Osteocyte (in vitro differentiated cells): ENCODE measurements at places on chromosomes 2 and 18.

DNA sequence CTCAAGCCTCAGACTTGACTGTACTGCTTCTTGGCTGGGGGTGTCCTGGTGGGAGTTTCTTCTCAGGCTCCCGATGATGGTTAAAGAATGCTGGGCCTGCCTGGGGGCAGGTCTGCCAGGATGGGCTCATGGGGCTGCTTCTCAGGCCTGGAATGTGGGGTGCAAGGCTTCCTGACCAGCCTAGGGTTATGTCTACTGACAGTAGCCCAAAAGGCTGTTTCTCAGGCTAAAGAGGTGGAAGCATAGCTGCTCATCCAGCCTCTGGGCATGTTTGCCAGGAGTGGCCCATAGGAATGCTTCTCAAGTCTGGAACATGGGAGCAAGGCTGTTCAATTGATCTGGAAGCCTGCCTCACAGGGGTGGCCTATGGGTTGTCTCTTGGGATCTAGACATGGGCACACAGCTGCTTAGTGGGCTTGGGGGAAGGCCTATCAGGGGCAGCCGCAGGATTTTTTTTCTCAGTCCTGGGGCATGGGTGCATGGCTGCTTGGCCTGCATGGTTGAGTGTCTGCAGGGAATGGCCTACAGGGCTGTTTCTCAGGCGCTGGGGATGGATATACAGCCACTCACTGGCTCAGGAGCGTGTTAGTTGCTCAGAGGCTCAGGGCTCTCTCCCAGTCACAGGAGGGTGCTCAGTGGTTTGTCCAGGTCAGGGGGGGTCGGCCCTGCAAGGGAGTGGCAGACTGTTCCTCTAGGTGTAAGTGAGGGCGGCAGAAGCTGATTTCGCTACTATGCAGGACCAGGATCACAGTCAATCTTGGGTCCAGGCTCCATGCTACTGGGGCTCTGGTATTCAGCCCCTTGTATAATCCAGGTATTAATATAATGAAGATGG lies 617.3 kb upstream of the REG3G start:
- DNase-seq = no peak

DNA sequence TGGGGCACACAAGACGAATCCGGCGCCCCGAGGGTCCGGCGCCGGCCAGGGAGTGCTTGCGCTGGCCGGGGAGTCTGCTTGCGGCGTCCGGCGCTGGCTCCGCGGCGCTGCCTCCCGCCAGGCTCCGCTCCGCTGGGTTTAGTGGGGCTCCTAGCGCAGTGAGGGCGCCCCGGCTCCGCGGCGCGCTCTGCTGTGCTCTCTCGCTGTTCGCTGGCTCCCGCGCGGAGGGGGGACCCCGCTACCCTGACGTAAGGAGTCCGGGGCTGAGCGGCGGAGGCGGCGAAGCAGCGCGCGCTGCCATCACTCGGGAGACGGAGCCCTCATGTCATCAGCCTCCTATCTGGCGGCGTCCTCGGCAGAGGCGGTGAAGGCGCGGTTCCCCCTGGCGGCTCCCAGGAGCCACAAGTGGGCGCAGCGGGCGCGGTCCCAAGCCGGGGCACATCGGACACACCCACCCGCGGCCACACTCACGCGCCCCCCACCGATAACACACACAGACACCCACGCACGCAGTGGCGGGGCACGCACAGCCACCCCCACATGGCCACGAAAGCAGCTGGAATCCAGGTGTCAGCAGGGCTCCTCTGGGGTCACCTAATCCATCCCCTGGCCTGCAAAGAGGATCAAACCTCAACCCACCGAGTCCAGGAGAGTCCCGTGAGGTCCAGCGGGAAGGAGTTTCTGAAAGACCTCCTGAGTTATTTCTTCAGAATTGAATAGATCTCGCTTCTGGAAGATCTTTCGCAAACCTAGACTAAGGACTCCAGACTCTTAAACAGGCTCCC lies at the start of gene C1QL2:
C1QL2 (minus strand) TSS at position 189 of the 785 bp plus-strand sequence. CDS start 482 bp downstream, outside the sequence.
- no peak for DNase-seq

DNA sequence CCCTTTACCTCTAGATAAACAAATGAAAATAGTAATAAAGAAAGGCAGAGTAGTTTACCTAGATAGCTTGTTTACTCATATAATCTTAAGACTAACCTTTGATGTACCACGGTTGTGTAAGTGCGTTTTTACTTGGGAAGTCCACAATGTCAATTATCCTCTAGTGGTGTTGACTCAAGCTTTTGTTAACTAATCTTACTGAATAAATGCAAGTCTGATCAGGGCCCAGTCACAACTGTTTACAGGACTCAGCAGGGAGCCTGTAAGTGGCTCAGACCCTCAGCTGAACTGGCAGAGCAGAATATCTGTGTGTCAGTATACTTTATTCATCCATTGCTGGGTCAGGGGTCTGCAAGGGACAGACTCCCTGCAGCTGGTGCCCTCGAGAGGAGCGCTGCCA lies 98.1 kb upstream of the ACAA2 start:
- DNase-seq = no peak

- DNase-seq = no peak
Measured at GRCh38 chr2:50538147-50538546, 493.8 kb downstream of the NRXN1 start.

- DNase-seq = peak; percentile 92
Measured at GRCh38 chr2:120825370-120826259, 89.9 kb downstream of the GLI2 start.

- no peak for DNase-seq
Measured at GRCh38 chr2:216490061-216490460, 8.6 kb upstream of the RPL37A start.

DNA sequence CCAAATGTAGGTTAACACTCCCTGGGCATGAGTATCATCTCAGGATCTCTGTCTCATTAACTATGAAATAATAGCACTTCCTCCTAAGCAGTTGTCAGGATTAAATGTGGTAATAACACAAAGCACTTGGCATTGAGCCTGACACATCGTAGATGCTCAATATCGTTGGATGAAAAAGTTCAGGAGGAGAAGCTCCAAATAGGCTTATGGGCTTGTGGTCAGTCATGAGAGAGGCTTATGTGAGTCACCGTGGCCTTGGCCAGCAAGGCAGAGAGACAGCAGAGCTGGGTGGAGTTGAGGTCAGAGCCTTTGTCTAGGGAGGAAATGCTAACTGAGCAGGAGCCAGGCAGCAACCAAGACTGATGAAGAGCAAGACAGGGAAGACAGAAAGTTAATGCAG lies 68.3 kb upstream of the PPM1B start:
- no peak for DNase-seq

DNA sequence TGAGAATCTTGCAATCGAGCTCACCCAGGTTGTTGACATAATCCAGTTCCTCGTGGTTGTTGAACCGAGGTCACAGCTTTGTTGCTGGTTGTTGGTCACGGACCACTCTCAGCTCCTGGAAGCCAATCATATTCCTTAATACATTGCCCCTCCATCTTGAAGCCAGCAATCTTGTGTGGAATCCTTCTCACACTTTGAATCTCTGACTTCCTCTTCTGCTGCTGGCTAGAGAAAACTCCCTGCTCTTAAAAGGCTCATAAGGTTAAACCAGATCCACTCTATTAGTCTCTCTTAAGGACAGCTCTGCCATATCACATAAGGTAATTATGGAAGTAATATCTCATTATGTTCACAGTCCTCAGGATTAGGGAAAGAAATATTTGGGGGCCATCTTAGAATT lies 41.1 kb downstream of the SP140 start:
- DNase-seq = no peak

- DNase-seq = no peak
Measured at GRCh38 chr2:164178835-164179465, 442.3 kb downstream of the GRB14 start.
